CD4-positive, alpha-beta T cell treated with Interleukin-6 at 100 ng/mL for 8 hours (primary cell): ENCODE measurements at places on chromosomes 1 and 21.

DNA sequence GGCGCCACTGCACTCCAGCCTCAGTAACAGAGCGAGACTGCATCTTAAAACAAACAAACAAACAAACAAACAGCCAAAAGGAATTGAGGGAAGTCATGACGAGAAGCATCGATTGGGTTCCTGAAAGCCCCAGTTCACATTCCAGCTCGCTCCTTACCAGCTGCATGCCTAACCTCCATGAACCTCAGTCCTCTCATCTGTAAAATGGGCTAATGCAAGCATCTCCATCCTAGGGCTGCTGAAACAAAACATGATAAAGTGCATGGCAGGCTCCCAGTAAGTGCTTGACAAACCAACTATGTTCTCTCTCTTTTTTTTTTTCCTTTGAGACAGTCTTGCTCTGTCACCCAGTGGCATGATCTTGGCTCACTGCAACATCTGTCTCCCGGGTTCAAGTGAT, 79.7 kb upstream of the DISP3 start:
- DNase-seq, result no peak

GRCh38 chr1:46622344-46622743, 5.7 kb upstream of the MOB3C start:
- no peak for DNase-seq

DNA sequence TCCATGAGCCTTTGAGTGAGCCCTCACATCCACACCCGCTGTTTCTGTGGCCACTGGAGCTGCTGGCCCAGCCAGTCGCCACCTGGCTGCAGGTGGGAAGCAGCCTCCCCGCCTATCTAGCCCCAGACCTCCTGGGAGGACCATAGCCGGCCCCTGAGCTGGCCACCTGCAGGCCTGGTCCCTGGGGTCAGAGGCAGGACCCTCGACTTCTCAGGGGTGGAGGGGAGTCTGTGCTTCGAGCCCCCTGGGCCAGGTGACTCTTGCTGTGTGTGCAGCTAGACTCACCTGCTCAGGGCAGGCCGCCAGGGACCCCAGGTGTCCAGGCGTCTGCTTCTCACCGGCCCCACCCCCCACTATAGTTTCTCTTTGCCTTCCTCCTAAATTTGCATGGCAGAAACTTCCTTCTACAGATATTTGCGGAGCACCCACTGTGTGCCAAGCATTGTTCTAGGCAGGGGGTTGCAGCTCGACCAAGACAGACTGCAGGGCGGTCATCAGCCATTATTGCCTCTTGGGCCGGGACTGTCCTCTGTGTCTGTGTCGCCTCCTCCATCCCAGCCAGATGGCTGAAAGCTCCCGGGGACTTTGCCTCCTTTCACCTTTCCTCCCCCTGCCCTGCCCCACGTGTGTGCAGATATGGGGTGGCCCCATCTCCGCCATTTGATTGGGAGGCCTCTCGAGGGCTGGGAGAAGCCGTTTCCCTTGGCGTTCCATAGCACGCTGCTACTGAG, 27.3 kb downstream of the SPSB1 start:
- no peak for DNase-seq

- DNase-seq, result no peak
Observed at GRCh38 chr1:94989911-94990473, 63.1 kb upstream of the CNN3 start.

GRCh38 chr1:224203243-224204016, 20.4 kb downstream of the DEGS1 start:
- no peak for DNase-seq

DNA sequence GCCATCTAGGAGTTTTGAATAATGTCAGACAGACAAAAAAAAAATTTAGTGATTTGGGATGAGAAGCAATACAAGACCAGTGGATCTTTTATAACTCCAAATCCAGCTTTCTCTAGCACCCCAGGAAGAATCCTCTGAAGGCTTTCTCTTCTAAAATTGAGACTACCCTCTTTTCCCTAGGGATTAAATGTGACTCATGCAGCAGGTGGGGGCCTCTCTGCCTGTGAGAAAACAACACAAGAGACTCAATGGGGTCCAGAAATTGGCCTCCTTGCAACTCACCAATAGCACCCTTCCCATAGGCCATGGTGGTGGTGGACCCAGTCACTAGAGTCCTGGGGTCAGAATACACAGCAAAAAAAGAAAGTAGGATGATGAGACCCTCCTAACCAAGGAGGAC, 120.3 kb upstream of the ATP1A1 start:
- DNase-seq, result no peak

DNA sequence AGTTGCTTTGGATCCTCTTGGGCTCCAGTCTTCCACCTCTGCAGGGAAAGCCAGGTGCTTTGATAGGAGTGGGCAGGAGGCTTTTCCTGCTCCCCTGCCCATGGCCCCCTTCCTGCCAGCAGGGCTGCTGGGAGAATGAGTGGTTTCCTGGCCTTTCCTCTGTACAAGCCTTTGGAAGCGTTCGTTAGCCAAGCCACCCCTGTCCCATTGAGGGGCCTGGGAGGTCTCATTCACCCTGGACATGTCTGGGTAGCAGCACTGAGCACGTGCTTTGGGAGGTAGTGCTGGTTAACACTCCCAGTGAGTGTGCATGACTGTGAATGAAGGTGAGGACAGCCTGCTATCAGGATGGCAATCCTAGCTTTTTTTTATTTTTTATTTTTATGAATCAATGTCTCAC, 118.5 kb upstream of the CACNA1E start:
- DNase-seq, result no peak

DNA sequence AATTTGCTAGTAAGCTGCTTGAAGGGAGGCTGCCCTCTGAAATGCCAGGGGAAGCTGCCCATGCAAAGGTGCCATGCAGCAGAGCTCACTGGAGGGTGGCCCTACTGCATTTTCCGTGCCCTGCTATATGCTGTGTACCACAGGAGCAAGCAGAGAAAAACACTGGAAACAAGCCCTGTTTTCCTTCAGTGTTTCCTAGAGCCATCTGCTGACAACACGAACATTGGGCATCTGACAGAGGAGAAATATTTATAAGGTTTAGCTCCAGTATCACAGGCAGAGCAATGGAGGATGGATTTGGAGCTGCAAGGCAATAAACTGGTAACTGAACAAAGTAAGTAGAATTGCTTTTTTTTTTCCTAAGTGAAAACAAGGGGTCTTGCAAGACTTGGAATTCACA, 198.4 kb downstream of the USP25 start:
- DNase-seq, result no peak

- no peak for DNase-seq
Observed at GRCh38 chr1:208153386-208153785, 90.8 kb downstream of the PLXNA2 start.

DNA sequence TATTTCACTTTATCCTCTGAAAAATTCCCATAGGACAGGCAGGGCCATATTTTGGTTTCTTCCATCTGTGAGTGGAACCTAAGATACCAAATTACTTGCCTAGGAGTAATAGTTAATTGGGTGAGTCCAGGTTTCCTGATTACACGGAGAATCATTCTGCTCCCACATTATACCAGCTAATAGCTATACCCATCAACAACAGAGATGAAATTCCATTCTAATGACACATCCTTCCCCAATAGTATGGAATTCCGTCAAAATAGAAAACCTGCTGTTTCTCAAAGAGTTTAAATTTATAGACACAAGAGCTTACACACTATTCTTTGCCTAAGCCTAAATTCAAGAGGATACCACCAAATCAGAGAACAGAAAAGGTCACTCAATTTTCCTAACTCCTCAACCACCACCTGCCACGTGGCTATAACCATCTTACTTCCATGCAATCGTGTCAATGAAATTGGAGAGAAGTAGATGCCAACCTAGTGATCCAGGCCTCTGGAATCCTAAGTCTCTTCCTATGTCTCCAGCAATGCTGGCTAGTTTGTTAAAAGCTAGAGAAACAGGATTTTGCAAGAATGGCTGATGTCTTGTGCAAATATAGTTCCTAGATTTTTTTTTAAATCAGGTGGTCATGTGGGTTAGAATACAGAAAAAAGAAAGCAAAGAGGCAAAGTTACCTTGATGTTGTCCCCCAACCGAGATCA, 6.2 kb downstream of the PPT1 start:
- no peak for DNase-seq

- DNase-seq, result no peak
Observed at GRCh38 chr1:83796409-83796808, 202.5 kb downstream of the TTLL7 start.

- DNase-seq, result no peak
Observed at GRCh38 chr1:107787299-107787698, 177.7 kb downstream of the VAV3 start.

DNA sequence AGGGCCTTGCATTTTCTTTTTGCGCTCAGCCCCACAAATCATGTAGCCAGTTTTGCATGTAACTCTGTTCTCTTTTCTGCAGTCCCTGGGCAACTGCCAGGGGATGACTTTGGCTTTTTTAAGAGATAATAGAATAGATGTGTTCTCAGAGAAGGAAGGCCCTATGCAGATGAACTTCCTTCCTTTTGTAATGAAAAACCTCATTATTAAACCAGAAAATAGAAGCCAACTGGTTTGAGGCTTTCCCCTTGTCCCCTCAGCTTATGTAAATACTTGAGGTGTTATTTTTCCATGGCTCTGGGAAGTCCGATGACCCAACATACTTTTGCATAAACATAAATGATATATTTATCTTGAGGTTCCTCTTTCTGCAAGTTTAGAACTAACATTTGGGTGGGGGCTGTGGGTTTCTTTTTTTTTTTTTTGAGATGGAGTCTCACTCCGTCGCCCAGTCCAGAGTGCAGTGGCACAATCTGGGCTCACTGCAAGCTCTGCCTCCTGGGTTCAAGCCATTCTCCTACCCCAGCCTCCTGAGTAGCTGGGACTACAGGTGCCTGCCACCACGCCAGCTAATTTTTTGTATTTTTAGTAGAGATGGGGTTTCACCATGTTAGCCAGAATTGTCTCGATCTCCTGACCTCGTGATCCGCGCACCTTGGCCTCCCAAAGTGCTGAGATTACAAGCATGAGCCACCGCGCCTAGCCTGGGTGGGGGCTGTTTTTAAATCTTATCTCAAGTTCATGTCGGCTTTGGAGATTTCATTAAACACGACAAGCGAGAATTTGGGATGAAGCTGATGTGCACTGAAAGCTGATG, 14.4 kb upstream of the FCRL5 start:
- no peak for DNase-seq

DNA sequence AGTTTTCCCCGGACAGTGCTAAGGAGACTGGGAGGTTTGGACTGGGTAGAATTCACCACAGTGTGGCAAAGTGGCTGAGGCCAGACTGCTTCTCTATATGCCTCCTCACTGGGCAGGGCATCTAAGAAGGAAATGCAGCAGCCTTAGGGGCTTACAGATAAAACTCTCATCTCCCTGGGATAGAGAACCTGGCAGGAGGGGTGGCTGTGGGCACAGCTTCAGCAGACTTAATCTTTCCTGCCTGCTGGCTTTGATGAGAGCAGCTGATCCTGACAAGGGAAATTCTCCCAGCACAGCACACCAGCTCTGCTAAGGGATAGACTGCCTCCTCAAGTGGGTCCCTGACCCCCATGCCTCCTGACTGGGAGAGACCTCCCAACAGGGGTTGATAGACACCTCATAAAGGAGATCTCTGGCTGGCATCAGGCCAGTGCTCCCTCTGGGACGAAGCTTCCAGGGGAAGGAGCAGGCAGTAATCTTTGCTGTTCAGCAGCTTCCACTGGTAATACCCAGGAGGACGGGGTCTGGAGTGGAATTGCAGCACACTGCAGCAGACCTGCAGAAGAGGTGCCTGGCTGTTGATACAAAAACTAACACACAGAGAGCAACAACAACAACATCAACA, 25.2 kb downstream of the KIFAP3 start:
- DNase-seq, result no peak

DNA sequence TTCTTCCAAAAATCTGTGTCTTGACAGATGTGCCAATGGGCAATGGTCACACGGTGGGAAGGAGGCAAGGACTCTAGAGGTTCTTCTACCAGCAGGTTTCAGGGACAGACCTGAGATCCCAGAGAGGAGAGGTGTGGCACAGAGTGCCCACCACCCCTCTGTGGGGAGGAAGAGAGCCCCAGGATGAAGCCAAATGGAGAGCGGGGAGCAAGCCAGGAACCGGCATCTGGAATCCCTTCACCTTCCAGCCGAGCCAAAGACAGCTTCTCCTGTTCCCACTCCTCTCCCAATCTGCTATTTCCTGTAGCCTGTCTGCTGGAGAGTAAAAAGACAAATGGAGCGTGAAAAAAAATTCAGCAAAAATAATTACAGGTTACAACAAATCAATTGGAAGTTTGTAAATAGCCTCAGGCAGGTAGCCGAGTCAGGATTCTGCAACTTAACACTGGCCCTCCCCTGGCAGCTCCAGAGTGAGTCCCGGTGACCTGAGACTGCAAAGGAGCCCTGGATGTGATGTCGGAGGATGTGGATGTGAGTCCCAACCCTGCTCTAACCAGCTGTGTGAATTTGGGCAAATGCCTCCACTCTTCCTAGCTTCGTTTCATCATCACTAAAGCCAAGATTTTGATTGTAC, 45.4 kb upstream of the LRRN2 start:
- no peak for DNase-seq

DNA sequence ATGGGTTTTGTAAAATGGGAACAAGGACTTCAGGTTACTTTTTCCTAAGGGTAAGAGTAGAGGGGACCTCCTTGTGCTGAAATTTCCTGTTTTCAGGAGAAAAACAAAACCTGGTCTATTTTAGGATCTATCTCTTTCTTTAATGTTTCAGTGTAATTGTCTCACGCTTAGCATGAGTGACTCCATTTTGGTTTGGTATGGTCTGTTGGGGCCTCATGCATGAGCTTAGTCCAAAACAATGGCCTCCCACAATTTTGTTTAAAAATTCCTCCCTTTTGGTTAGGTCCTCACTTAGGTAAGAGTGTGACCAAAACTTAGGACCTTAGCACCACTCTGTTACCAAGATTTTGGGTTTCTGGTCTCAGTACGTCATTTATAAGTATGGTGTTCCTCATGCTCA, 67.2 kb upstream of the TEKT2 start:
- no peak for DNase-seq

DNA sequence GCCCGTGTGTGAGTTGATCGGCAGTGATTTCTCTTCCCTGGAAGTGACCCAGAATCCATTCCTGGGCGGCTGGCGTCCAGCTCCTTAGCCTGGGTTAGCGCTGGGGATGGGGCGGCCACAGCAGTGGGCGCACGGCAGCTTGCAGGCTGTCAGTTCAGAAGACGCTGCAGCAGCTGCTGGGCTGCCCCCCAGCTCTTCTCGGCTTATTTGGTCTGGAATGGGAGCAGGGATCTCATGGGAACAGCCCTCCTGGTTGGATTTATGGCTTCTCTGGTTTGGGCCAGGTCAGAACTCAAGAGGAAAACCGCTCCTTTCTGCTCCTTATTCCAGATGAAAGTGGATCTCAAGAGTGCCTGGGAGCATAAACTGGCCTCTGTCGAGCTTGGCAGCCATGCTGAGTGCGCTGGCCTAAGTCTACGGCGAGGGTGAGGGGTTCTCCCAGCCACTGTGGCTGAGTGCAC, 148.2 kb downstream of the PRDM16 start:
- DNase-seq, result no peak

GRCh38 chr1:109067883-109068282, 7.9 kb downstream of the TAF13 start:
- DNase-seq, result no peak

DNA sequence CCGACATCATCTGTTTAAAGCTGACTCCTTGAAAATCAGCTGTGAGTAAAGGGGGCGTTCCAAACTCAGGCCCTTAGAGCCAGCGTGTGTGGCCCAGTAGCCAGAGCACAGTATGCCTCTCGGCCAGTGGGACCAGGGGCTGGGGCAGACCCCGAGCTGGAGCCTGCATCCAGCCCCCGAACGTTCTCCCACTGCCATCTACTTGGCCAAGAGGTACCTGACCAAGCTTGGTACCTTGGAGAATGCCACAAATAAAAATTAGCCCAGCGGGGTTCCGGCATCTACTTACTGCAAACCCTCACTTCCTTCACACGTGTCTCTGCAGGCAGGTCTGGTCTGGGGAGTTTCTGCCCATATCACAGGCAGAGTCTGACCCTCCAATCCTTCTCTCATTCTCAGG, 56.7 kb upstream of the COL6A2 start:
- no peak for DNase-seq
